Right kidney (tissue), 9 donors: ENCODE measurements at places on chromosomes 1 and 21.

- no peak for DNase-seq
Observed at GRCh38 chr1:245327842-245328241, 173.1 kb downstream of the KIF26B start.

- DNase-seq, result peak; percentile 37
Observed at GRCh38 chr1:87826681-87827251, 498.1 kb downstream of the LMO4 start.

GRCh38 chr1:218377143-218377660, 32.1 kb downstream of the TGFB2 start:
- no peak for DNase-seq

- DNase-seq, result no peak
Observed at GRCh38 chr1:229066591-229066990, 204.3 kb upstream of the RAB4A start.

GRCh38 chr1:198212126-198212525, 55.3 kb downstream of the NEK7 start:
- DNase-seq, result no peak

DNA sequence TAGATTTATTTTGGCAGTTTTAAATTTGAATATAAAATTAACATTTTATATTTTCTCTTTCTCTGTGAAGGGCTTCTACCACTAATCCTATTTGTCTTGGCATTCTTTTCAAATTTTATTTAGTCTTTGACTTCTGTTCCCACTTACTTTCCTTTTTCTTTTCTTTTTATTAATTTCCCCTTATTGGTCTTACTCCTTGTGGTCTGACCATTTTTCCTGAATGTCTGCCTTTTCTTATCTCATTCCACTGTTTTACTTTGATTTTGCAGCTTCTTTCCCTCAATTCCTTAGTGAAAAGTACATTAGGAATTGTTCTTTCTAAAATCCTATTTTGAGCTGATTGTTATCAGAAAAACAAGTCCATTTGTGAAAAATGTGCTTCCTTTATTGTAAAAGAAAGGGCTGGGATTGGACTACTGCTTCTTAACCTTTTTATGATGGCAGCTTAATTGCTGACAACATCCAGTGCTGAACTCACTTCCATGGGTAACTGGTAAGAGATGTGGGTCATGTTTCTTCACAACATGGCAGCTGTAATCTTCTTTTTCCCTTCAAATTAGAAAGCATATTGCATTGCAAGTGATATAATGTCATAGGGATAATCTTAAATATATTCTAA, 284.6 kb downstream of the DNM3 start:
- DNase-seq, result no peak

GRCh38 chr1:94060720-94061119, 60.2 kb downstream of the ABCA4 start:
- DNase-seq, result no peak

DNA sequence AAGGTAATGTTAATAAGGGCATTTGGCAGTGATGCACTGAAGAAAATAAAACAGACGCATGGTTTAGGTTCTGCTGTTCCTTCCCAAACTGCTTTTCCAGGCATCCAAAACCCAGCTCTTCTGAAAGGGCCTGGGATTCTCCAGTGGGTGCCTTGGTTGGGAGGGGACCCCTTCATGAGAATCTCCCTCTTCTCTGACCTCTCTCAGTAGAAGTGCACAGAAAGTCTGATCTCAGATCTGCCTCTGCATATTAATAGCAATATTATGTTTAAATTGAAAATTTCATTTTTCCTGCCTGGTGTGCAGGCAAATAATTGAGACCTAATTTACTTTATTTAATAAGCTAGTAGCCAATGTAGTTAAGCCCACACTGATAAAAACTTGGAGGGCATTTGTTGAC, 260.6 kb downstream of the CAMTA1 start:
- no peak for DNase-seq

- no peak for DNase-seq
Observed at GRCh38 chr1:223835754-223836153, 10.0 kb downstream of the TP53BP2 start.

- DNase-seq, result no peak
Observed at GRCh38 chr1:25583519-25584370, 32.8 kb upstream of the MAN1C1 start.

DNA sequence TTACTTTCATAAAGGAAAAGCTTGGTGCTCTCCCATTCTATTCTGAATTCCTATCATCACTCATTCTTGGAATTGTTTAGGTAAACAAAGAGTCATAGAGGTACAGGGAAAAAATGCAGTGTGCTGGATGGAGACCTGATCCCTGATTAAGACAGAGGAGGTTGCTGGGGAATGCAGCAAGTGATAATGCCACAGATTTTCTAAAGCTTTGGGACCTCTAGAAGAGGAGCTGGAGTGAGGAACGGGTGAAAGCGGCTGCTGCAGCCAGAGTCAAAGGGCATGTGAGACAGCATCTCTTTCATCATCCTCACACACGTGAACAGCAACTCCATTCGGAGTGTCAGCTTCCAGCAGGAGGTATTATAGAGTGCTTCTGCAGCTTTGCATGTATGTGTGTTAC, 54.9 kb upstream of the DIPK1A start:
- no peak for DNase-seq

DNA sequence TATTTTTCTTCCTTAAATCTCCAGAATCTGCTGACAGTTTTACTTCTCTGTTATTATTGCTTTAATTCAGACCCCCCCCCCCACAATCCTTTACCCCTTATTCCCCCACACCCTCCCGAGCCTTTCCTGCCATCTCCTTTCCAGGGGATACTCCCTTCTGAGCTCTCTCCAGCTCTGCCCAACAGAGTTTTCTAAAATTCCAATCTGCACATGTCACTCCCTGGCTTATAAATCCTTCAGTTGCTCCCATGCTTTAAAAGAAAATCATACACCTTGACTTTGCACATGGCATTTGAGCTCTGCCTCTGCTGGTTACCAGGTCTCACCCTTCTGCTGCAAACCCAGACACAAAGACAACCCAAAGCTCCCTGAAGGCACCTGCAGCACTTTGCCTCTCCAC, 11.7 kb upstream of the EPS8L3 start:
- no peak for DNase-seq

DNA sequence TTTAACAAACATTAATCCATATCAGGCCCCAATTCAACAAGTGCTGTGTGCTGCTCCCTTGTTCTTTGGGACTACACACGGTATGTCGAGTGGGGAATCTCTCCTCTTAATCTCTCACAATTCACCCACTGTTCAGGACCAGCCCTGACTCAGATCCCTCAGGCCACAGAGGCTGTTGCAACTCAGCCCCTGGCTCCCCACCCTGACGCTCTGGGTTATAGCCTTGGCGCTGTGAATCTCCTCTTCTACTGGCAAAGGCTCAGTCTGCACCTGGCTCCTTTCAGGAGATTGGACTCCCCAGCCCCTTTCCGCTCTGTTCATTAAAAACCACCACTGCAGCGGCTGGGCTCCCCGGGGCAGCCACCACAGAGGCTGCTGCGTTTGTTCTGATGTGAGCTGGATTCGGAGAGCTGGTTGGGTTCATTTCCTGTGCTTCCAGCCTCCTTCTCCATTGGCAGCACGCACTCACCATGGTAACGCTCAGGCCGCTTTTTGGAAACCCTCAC, 13.0 kb downstream of the CAPN8 start:
- peak; percentile 15 for DNase-seq

- DNase-seq, result no peak
Observed at GRCh38 chr1:231242516-231243198, 1.6 kb downstream of the GNPAT start.

GRCh38 chr1:101309334-101310311, 72.8 kb downstream of the S1PR1 start:
- DNase-seq, result peak; percentile 78

- no peak for DNase-seq
Observed at GRCh38 chr21:32611471-32611997, 643 bp downstream of the CFAP298 start.

- no peak for DNase-seq
Observed at GRCh38 chr1:114428083-114428754, 82.8 kb downstream of the TRIM33 start.

DNA sequence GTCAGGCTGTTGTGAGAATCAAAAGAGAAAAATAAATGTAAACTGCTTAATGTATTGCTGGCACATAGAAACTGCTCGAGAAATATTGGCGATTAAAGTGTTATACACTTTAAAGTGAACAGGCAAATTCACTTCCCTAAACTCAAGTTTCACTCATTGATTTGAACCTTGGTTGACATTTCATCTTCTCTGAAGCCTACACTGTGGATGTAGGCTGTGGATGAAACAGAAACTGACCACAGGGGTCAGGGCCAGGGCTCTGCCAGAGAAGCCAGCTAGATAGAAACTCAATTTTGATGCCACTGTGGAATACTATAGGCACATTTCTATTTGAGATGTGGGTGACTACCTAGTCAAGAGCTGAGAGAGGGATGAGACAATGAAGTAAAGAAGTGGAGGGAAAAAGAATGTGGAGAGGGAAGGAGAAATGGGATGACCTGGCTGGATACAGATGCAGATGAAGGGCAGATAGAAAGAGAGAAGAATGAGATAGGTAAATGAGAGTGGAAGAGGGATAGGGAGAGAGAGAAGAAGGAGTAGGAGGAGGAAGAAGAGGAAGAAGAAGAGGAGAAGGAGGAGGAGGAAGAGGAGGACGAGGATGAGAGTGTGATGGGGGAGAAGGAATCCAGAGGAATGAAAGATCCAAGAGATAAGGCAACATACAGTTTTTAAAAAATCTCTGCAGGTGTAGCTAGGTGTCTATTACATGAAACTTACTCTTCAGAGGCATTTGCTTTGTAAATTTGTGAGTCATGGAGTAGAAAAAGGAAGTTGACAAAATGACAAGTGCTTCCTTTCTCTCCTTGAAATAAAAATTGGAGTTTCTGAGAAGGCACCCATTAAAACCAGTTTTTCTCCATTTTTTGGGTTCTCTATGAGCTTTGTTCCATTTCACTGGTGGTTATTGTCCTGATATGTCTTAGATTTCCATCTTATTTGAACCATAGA, 17.4 kb upstream of the CD1D start:
- no peak for DNase-seq

- no peak for DNase-seq
Observed at GRCh38 chr1:25967308-25967707, 30.6 kb downstream of the PAFAH2 start.

DNA sequence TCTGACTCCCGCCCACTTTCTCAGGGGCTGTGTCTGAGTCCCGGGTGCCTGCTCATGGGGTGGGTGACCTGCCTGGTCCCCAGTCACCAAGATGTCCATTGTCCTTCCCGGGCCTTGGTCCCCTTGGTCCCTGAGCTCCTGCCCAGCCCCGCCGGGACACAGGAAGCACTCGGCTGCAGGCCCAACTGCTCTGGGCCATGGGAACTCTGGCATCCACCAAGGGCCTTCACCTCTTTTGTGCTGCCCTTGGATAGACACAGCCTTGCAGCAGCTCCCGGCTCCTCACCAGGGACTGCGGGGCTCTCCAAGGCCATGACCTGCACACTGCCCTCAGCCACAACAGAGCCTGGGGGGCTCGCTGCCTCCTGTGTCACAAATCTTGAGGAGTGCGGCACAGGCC, 22.1 kb upstream of the MX1 start:
- DNase-seq, result no peak

DNA sequence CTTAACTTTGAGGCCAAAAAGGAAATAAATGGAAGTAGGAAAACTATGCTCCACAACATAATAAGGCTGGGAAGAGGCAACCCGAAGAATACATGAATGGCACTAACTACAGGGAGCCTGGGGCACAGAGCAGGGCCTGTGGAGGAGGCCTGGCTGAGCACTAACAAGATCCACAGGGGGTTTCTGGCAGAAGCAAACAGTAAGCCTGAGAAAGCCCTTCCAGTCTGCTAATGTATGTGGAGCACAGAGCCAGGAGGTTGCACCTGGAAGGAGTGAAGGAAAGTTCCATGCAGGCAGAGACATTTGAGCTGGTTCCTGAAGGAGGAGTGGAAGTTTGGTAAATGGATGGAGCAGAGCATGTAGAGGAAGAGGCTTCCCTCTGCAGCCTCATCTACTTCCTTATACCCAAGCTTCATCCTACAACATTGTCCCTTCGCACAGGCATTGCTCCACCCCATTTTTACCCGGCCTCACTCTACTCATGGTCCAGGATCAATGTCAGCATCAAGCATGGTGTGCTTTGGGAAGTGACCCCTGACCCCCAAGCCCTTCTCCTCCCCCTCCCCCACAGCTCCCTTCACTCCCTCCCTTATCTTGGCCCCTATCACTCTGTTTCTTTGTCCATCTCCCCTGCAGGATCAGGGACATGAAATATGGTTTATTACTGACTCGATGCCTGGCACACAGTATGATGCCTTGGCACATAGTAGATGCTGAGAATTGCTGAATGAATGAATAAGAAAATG, 23.3 kb downstream of the SHISA4 start:
- DNase-seq, result no peak

- no peak for DNase-seq
Observed at GRCh38 chr1:195934817-195935553, 673.3 kb downstream of the KCNT2 start.

- DNase-seq, result no peak
Observed at GRCh38 chr1:247228133-247228532, 27.7 kb upstream of the VN1R5 start.

DNA sequence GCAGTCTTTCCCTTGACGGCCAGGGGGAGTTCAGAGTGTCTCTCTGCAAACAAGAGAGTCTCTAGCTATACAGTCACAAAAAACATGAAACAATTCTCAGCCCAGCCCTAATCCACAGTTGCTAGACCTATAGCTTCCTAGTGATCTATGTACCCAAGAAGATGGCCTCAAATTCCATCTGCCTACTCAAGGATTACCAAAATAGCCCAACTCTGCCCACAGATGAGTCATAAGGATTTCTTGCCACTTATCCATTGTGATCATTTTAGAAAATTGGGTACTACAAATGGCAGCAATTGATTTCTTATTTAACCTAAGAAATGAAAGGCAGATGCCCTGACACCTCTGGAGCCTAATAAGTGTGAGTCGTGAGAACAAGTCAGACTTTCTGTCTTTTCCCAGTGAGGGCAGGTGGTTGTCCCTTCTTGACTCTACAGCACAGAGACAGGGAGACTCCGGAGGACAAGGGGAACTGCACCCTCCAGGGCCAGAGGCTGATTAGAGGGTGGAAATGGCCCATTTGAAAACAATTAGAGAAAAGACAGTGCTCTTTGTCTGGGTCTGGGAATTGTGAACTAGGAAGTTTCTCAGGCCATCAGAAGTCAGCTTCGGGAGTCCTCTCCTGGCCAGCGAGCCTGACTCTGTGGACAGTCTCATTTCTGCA, 65.4 kb downstream of the ABCA4 start:
- no peak for DNase-seq

DNA sequence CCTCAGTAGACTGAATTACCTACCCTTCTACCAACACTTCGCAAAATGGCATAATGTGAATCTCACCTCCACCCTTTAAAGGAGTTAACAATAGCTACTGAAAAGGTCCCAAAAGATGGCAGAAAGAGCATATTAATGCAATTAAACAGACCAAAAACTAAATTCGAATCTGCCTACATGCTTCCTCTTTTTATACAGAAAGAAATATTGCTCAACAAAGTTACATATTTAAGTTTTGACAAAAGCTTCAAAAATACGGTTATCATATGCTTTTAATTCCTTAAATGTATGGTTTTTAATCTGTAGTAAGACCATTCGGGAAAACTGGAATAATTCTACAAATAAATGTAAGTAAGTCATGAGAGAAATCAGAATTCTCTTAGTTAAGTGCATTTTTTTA, 2.2 kb downstream of the APP start:
- DNase-seq, result no peak

GRCh38 chr1:207844371-207844770, 66.6 kb downstream of the CD34 start:
- DNase-seq, result no peak

GRCh38 chr1:47181095-47181954, 8.5 kb downstream of the PDZK1IP1 start:
- DNase-seq, result no peak

GRCh38 chr1:95701450-95702173, 467.6 kb downstream of the RWDD3 start:
- DNase-seq, result no peak

GRCh38 chr1:27503844-27504587, 14.0 kb upstream of the WASF2 start:
- DNase-seq, result peak; percentile 76
